ENCODE measurements at places on chromosomes 11 and 22. TPM values are rescaled to one million over a fixed set of nuclear protein-coding genes. Genes with fewer than 3 reads are reported as not detected.
A peak's percentile ranks its signal among the peaks of the same experiment; 100 is the strongest.

The PHLDA2 gene
- 4.2 TPM for total RNA-seq

- no peak for DNase-seq
Measured at GRCh38 chr22:28246397-28246796, 327.3 kb upstream of the PITPNB start.

The PRDX5 gene
- total RNA-seq: 108 TPM

DNA sequence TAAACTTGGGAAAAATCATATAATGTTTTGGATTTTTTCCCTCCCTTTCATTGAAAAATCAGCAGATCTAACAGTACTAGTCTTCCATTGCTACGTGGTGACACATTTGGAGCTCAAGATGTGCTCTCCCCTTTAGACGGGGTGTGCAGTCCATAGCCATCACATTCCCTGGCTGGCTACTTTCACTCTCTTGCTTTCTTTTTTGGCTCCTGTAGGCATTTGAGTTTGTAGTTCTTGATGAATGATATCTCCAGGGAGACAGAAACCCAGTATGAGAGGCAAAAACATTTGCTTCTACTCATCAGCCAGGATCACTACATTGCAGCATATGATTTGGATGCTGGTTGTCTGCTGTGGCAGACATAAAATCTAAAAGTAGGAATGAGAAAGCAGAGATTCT is 12.1 kb downstream of the CCDC81 start:
- no peak for DNase-seq

- DNase-seq: no peak
Measured at GRCh38 chr22:22616636-22617035, 27.8 kb upstream of the GGTLC2 start.

- no peak for DNase-seq
Measured at GRCh38 chr11:121576531-121576930, 123.8 kb upstream of the SORL1-AS1 start.

- DNase-seq: no peak
Measured at GRCh38 chr11:12587333-12587991, 86.8 kb upstream of the TEAD1 start.

DNA sequence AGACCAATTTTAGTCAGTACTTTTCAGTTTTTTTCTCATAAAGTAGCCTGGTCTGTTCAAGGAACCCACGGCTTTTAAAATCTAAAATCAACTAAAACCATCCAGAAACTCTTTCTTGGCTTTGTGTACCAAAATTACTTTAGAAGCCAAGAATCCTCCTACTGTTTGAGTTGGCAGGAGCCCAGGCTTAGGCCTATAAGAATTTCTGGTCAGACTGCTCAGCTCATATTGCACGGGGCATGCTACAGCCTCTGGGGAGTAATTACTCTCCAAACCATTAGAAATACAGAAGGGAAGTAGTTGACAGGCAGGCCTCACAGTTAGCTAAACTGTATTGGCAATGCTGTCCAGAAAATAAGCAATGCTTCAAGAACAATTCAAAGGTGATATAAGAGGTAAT is 1862.9 kb upstream of the RAG2 start:
- peak; percentile 71 for DNase-seq

The FGF19 gene
- total RNA-seq: not detected

The NRGN gene
- total RNA-seq: not detected

DNA sequence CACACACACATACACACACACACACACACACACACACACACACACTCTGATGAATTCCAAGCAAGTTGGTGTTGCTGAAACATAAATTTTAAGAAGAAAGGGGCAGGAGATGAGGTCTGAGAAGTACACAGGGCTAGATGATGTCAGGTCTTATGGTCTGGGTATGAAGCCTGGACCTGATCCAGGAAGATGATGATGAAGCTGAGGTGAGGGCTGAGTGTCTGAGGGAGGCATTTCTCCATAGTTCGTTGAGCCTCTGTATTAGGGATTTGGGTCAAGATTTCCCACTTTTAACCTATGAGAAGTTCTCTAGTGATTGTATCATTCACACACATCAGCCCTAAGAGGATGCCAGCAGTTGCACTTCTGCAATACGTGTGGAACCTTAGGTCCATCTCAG is 32.6 kb downstream of the KREMEN1 start:
- no peak for DNase-seq

DNA sequence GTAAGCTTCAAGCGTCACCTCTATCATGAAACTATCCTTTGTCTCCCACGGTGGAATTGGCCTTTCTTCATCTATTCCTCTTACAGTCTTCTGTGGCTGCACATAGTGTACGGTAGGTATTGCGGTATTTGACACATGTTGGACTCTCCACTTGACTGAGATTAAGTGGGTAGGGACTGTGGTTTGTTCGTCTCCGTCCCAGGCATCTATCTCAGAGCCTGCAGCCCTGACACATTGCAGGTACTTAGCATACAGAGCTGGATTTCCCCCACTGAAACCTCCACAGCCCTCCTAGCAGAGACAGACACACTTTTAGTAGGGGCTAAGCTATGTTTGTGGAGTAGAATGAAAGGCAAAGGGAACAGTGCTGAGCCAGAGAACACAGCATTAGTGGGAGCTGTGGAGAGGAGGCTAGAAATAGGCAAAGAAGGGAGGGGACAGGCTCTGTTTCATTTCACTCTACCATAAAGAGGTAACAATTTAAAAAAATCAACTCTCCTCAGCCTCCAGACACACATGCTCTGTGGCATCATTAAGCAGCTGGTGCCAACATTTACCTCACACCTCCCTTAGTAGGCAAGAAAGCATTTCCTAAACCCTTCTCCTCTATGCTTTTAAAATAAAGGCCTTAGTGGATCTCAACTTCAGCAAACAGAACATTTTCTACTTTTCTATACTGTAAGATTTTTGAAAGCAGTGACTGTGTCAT is 277.5 kb downstream of the KIRREL3 start:
- no peak for DNase-seq

GRCh38 chr11:73173755-73174494 is 31.8 kb upstream of the FCHSD2 start:
- peak; percentile 42 for DNase-seq

DNA sequence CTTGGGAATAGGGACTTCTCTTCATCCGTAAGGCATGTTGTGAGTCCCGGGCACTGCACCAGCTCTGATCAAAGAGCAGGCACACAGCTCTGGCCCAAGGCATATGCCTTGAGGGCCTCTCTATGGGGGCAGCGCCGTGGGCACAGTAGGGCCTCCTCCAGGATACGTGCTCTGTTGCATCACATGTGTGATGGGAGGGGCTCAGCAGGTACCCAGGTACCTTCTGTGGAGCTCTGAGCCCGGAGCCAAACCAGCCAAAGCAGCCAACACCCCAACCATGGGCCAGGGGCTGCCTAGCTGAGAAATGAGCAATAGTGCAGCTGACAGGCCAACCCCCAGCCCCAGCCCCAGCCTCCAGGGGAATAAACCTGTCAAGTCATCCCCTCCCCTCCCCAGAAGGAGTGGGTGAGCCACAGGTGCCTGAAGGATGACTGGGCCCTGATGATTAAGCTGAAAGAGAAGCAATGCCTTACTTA is 79.7 kb upstream of the SHISAL1 start:
- DNase-seq: no peak

DNA sequence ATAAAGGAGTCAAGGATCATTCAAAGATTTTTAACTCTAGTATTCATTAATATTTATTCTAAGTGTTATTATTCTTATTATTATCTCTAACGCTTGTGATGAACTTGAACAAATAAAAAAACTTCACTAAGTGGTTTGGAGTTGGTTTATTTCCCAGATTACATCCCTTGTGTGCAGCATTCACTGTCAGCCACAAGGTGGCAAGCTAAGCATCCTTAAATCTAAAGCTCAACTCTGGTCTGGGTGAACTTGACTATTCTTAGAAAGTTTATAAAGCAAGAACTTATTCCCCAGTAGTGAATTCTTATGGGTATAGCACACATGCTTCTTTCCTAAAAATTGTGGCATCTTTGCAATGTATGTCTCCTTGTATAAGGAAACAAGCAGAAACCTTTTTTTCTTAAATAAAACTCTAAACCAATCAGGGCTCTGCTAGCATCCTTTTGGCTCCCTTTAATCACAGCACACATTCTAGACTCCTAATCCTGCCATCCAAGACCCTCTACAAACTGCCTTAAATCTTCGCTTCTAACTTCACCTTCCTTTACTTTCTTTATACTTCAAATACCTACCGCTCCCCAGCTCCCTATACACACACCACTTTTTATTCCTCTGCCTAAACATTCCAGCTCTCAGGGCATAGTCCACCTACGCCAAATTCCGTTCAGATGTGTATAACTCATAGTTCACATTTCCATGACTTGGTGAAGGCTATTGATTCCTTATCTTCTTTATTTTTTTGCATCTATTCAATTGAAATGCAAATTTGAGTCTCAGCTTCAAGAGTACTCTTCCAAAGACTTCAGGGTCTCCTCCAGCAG is 1068.8 kb downstream of the DLG2 start:
- peak; percentile 67 for DNase-seq

DNA sequence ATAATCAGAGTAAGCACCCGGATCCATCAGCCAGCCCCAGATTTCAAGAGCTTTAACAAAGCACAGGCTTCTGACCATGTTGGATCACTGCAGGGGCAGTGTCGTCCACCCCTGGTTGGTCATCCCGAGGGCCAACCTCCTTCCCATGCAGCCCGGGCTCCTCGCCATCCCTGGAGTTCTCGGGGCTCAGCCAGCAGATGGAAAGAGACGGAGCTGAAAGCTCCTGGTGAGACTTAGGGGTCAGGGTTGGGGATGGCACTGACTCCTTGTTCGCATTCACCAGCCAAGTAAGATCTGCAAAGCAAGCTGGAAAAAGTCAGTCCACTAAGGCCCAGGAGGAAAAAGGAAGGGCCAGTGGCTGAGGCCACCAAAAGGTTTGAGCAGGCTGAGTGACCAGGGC is 888.9 kb downstream of the BRD1 start:
- no peak for DNase-seq

GRCh38 chr11:120211522-120212258 is 858 bp downstream of the OAF start:
- no peak for DNase-seq

DNA sequence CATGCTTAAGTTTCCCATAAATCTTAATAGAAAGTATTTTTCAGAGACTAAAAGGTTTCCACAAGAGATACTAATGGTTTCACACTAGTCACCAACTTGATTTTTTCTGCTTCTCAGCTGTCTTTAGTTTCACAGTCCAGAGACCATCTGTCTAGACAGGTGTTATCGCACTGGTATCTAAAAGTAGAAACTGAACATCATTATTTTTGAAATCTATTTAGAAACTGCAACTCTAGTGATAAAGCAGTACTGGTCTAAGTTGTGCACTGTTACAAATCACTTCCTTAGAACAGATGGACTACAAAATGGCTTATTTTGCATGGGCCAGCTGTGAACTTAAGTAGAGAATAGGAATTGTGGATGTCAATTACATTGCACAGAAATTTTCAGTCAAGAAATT is 78.0 kb downstream of the CNTN5 start:
- no peak for DNase-seq

The PCSK7 gene
- total RNA-seq: 25.9 TPM

- DNase-seq: peak; percentile 41
Measured at GRCh38 chr11:118791961-118792569, 1.1 kb upstream of the DDX6 start.

- peak; percentile 79 for DNase-seq
Measured at GRCh38 chr11:17386331-17387084, 2.0 kb downstream of the KCNJ11 start.

The TBC1D22A gene
- total RNA-seq: 21.5 TPM

The OSM gene
- not detected for total RNA-seq

The IGSF22 gene
- not detected for total RNA-seq

DNA sequence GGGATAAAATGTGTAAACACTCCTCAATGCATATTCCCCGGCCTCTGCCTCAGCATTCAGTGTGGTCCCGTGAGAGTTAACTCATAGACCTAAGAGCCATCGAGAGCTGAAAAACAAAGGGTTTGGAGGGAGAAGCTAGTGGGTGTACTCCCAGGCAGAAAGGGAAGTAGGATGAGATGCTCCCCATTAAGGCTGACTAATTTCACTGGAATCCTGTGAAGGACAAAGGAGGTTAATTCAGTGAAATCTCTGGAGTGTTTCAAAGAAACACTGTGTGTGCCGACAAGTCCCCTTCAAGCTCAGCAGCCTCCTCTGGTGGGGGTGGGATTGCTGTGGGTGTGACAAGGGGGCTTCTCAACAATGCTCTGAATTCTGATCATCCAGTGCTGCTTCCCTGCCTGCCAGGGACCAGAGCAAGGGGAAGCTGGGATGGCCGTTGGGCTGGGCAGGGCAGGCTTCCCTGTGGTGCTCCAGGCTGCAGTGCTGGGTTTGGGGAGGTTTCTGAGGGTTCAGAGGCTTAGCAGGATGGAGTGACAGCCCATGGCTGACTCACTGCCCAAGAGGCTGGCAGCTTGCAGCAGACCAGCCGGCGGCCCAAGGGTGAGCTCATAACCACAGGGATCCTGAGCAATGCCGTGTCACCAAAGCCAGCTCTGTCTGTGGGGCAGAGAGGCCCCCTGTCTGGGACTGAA is 61.4 kb upstream of the BMAL1 start:
- DNase-seq: no peak

- DNase-seq: no peak
Measured at GRCh38 chr11:61072316-61073109, 29.8 kb upstream of the CD5 start.

- DNase-seq: no peak
Measured at GRCh38 chr11:95255251-95256145, 24.5 kb upstream of the SESN3 start.

DNA sequence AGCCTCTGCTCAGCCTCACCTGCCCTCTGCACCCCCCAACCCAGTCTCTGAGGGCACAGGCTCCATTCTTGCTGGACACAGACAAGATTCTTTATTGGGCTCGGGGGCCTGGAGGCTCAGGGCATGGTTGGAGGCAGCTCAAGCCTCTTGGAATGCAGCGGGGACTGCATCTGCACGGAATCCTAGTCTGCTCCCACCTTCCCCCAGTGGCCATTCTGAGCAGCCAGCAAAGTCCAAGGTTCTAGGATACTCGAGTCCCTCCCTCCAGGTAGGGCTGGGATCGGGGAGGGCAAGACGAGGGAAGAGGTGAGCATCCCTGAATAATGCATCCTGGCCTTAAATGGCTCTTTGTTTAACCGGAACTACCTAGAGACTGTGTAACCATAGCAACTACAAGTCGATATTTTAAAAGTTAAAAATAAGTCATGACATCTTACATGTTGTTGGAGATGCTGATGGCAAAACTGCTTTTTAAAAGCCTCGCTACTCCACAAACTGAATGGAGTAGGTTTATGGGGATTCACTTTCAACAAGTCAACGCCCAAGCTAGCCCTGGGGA is 10.7 kb upstream of the IGSF22 start:
- no peak for DNase-seq

The CARD18 gene
- total RNA-seq: not detected

DNA sequence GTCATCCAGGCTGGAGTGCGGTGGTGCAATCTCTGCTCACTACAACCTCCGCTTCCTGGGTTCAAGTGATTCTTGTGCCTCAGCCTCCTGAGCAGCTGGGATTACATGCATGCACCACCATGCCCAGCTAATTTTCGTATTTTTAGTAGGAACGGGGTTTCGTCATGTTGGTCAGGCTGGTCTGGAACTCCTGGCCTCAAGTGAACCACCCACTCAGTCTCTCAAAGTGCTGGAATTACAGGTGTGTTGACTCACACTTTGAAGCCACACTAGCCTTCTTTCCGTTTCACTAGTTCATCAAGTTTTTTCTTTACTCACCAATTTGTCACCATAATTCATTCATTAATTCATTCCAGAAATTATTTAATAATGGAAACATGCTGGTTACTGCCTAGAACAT is 298.4 kb upstream of the MTNR1B start:
- DNase-seq: no peak

- DNase-seq: no peak
Measured at GRCh38 chr22:43820651-43821305, 8.7 kb upstream of the EFCAB6 start.

Data from body of pancreas (tissue), 4 donors.